ENCODE measurements at places on chromosomes 1 and 21. TPM values are rescaled to one million over a fixed set of nuclear protein-coding genes. Genes with fewer than 3 reads are reported as not detected.

Gene PCSK9
- total RNA-seq, result 4.1 TPM

Gene SIPA1L2
- total RNA-seq, result 9.3 TPM

Gene PEX10
- total RNA-seq, result 23.0 TPM

Gene A3GALT2
- not detected for total RNA-seq

Gene DIO1
- total RNA-seq, result not detected

Gene SMCP
- total RNA-seq, result not detected

Gene SPAG17
- total RNA-seq, result not detected

Gene LCE1B
- not detected for total RNA-seq

Gene AMY1C
- total RNA-seq, result not detected

Data from A549 treated with DMSO at 1 μM for 4 hours (cell line).